ENCODE measurements at places on chromosomes 12 and 14. TPM values are rescaled to one million over a fixed set of nuclear protein-coding genes. Genes with fewer than 3 reads are reported as not detected.

The ZFHX2 gene
- total RNA-seq, result 1.8 TPM

- no peak for DNase-seq
- H3K4me1 ChIP-seq, result no peaks in the 10 kb centered on the region
- no peaks in the 10 kb centered on the region for H3K36me3 ChIP-seq
- no peak overlapping the region for H3K27ac ChIP-seq
- H3K4me3 ChIP-seq, result no peak overlapping the region
These were observed 121.2 kb downstream of the MIPOL1 start for GRCh38 chr14:37318938-37319337.

- H3K27ac ChIP-seq, result no peak overlapping the region
- no peak for DNase-seq
- H3K27me3 ChIP-seq, result no peaks in the 10 kb centered on the region
- peaks cover 13% of the 10 kb centered on the region for H3K36me3 ChIP-seq
- H3K4me1 ChIP-seq, result peaks cover 53% of the 10 kb centered on the region
These were observed 2.7 kb upstream of the SIVA1 start for GRCh38 chr14:104750056-104750752.

The PRPF39 gene
- total RNA-seq, result 57.1 TPM

DNA sequence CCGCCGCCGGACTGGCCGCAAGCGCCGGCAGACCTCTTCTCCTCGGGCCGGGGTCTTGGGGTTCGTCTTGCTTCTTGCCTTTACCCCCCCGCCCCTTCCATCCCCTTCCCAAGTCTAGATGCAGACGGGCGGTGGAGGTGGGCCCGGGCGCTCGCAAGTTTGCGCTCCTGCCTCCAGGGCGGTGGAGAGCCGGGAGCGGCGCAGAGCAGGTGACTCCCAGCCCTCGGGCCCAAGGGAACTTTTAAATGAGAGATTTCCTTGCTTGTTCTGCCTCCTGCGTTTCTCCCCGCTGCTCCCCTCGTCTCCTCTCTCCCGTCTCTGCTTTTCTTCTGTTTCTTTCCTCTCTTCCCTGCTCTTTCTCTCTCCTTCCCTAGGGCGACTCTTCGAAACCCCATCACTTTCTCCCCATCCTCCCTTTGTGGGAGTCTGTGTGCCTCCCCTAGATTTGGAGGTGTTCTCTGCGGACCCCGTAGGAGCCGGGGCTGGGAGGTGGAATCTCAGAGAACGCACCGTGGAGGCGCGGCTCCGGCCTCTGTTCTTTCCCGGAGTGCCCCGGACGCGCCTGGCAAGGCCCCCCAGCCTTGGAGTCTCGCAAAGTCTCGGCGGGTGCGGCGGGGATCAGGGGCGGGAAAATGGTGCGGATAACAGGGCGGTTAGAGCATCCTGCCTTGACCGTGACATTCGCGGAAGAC lies 114.7 kb upstream of the MYL2 start:
- DNase-seq, result no peak
- peaks cover 49% of the 10 kb centered on the region for H3K27me3 ChIP-seq
- H3K4me3 ChIP-seq, result peak overlapping the region; percentile 32
- no peak overlapping the region for H3K27ac ChIP-seq

DNA sequence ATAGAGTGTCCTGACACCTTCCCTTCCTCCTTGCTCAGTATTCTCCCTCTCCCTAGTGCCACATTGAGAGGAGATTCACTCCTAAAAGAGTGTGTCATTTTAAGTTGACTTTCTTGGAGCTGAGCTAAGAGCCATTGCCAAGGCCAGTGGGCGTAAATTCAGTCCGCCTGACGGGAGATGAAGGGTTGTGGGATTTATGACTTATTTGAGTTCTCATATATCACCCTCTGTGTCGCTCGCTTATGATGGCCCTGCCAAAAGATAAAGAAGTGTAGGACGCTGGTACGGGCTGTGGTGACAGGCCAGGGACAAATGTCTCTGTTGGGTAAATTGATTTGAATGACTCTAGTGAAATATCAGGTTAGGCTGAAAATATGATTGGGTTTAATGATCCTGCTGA lies 867.4 kb downstream of the NRXN3 start:
- H3K4me1 ChIP-seq, result no peaks in the 10 kb centered on the region
- H3K27me3 ChIP-seq, result no peaks in the 10 kb centered on the region
- no peak for DNase-seq

- no peaks in the 10 kb centered on the region for H3K36me3 ChIP-seq
- H3K27ac ChIP-seq, result no peak overlapping the region
- DNase-seq, result peak; percentile 43
- H3K27me3 ChIP-seq, result no peaks in the 10 kb centered on the region
- H3K4me1 ChIP-seq, result peaks cover 3% of the 10 kb centered on the region
- no peak overlapping the region for H3K4me3 ChIP-seq
These were observed 207.0 kb downstream of the SLC41A2 start for GRCh38 chr12:104751120-104751519.

GRCh38 chr12:49588721-49589516 lies 16.5 kb downstream of the FAM186B start:
- no peaks in the 10 kb centered on the region for H3K27me3 ChIP-seq
- no peak overlapping the region for H3K27ac ChIP-seq
- peaks cover 28% of the 10 kb centered on the region for H3K36me3 ChIP-seq
- H3K4me1 ChIP-seq, result no peaks in the 10 kb centered on the region
- DNase-seq, result no peak
- no peak overlapping the region for H3K4me3 ChIP-seq

DNA sequence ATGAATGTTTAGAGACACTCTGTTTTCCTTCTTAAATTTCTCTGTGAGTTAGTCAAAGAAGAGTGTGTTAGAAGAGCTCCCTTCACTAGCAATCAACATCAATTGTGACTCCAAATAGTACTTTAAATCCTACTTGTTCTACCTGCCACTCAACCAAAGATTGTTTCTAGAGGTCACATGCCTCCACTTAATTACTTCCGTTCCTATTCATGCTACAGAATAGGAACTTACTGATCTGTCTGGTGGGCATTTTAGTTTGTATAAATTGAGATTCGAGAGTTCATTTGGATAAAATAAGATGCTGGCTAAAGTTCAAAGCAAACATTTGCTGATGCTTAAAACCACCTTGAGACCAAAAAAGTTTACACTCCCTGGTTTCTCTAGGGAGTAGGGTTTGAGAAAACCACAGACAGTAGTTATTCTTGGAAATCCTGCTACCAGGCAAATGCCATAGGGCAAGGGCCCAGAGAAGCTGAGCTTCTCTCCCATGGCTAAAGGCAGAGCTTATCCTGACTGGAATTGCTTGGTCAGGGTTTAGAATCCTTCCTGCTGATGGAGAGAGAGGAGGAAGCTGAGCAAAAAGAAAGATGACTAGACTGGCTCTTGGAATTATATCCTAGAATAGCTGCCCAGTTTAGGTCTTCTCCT lies 389.6 kb upstream of the ATP2B1 start:
- no peaks in the 10 kb centered on the region for H3K27me3 ChIP-seq
- no peak overlapping the region for H3K4me3 ChIP-seq
- no peak for DNase-seq
- H3K4me1 ChIP-seq, result no peaks in the 10 kb centered on the region
- no peak overlapping the region for H3K27ac ChIP-seq

- no peaks in the 10 kb centered on the region for H3K36me3 ChIP-seq
- peaks cover 7% of the 10 kb centered on the region for H3K4me1 ChIP-seq
- no peak overlapping the region for H3K27ac ChIP-seq
- H3K4me3 ChIP-seq, result no peak overlapping the region
These were observed 101.5 kb downstream of the HELB start for GRCh38 chr12:66403746-66404145.

GRCh38 chr14:49692811-49693734 lies at the start of gene KLHDC1:
KLHDC1 (plus strand) TSS chr14:49693120; CDS start chr14:49693195, 75 bp downstream.
- H3K36me3 ChIP-seq, result peaks cover 3% of the 10 kb centered on the region
- peak; percentile 78 for DNase-seq
- H3K4me1 ChIP-seq, result peaks cover 16% of the 10 kb centered on the region
- H3K27ac ChIP-seq, result peak within 1 kb of the TSS; percentile 98

The DACT1 gene
- 42.6 TPM for total RNA-seq

DNA sequence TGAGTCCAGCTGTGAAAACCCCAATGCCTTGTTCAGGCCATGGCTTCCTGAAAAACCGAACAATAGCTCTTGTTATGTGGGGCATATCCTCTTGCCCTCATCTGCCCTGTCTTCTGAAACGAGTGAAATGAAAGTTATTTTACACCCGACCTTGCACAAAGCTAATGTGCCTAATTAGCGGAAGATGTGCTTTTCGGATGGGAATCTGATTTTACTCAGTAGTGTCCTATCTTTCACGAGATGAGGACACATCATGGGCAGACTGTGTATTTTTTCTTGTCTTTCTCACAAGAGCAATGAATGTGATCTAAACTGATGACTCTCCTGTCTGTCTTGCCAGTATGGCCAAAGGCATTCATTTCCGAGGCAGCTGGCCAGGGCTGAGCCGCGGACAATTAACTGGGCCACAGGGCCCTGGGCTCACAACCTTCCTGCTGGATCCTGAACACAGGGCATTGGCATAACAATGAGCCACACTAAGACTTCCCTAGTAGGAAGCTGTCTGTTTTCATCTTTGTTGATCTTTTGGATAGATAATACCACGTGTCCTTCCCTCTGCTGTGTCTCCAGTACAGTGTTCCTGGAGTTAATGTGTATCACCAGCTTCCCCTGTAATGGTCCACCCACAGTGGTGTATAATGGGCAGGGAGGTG lies 86.0 kb upstream of the HIF1A start:
- peak overlapping the region; percentile 29 for H3K27ac ChIP-seq
- H3K4me1 ChIP-seq, result peaks cover 17% of the 10 kb centered on the region
- H3K27me3 ChIP-seq, result peaks cover 2% of the 10 kb centered on the region
- DNase-seq, result peak; percentile 66

The OTX2 gene
- total RNA-seq, result 35.0 TPM

The MYO1A gene
- 0.28 TPM for total RNA-seq

- H3K36me3 ChIP-seq, result no peaks in the 10 kb centered on the region
- no peaks in the 10 kb centered on the region for H3K27me3 ChIP-seq
- no peaks in the 10 kb centered on the region for H3K4me1 ChIP-seq
- H3K27ac ChIP-seq, result no peak overlapping the region
These were observed 16.0 kb upstream of the SPATA7 start for GRCh38 chr14:88369496-88369895.

The LRP1 gene
- total RNA-seq, result 182 TPM

DNA sequence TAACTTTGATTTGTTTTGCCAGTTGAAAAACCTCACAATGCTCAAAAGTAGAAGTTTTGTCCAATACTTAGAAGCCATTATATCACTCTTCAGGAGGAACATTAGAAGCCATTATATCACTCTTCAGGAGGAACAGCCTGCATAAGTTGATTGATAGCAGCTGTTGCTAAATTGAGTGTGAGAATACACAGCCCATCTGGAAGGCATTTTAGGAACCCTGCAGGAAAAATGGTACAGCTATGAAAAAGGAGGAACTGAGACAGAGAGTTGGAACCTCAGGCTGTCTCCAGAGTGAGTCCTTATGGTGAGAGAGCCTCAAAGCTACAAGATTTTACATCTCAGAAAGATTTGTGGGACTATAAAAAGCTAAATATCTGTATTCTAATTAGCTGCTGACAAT lies 207.0 kb downstream of the MYRFL start:
- H3K4me1 ChIP-seq, result no peaks in the 10 kb centered on the region
- DNase-seq, result no peak
- no peaks in the 10 kb centered on the region for H3K27me3 ChIP-seq
- H3K4me3 ChIP-seq, result no peak overlapping the region

DNA sequence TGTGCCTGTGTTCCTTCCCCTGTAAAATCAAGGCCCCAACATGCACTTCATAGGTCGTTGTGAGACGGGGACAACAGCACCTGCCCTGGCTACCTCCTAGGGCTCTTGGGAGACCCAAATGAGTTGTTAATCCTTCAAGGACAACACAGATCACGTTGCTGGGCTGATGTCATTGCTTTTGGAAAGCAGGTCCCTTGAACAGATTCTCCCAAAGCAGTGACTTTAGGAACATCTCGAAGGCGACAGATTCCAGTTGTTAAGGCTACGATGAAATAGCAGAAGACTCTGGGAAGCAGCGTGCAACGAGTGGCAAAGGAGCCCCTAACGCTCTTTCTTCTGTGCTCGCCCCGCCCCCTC lies 26.2 kb upstream of the MAP1LC3B2 start:
- H3K4me3 ChIP-seq, result peak overlapping the region; percentile 77
- no peaks in the 10 kb centered on the region for H3K27me3 ChIP-seq
- DNase-seq, result no peak
- peak overlapping the region; percentile 96 for H3K27ac ChIP-seq

GRCh38 chr12:121223292-121224285 lies 13.7 kb downstream of the P2RX4 start:
- DNase-seq, result no peak
- H3K36me3 ChIP-seq, result peaks cover 24% of the 10 kb centered on the region
- no peak overlapping the region for H3K4me3 ChIP-seq
- H3K27me3 ChIP-seq, result no peaks in the 10 kb centered on the region

The LALBA gene
- not detected for total RNA-seq

GRCh38 chr14:87084908-87085307 lies 908.1 kb downstream of the GALC start:
- no peaks in the 10 kb centered on the region for H3K4me1 ChIP-seq
- H3K27me3 ChIP-seq, result no peaks in the 10 kb centered on the region
- no peak overlapping the region for H3K4me3 ChIP-seq
- no peak for DNase-seq
- no peaks in the 10 kb centered on the region for H3K36me3 ChIP-seq

The KLRK1 gene
- 10.1 TPM for total RNA-seq

The FAR2 gene
- 26.0 TPM for total RNA-seq

DNA sequence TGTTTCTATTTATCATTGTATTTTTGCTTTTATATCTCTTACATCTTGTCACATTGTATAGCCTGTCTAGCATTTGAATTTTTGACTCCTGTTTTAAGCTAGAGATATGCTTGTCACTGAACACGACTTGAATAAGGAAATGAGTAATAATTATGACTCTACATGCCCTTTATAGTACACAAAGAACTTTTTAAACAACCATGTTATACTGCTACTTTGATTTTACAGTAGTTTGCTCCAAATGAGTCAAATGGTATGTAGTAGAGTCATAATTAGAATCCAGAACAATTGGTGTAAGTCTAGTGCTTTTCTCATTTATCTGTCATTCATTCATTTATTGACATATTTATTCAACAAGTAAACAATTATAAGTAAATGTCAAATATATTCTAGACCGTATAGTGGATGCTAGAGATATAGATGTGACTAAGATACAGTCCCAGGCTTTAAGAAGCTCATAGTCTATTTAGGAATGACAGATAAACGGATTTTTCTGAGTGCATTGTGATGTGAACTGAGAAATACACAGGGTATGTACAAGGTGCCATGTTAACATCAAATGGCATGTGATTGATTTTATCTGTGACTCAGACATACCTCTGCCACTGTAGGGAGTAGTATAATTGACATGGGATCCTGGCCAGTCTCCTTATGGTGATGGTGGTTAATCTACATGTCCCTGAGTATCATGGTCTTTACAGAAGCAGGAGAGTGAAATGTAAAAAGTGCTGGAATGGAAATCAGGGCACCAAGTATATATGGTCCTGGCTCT lies 799.7 kb downstream of the DIO2 start:
- no peaks in the 10 kb centered on the region for H3K27me3 ChIP-seq
- no peak overlapping the region for H3K27ac ChIP-seq
- no peaks in the 10 kb centered on the region for H3K36me3 ChIP-seq
- no peaks in the 10 kb centered on the region for H3K4me1 ChIP-seq

The SAMD15 gene
- 10.3 TPM for total RNA-seq

The CFAP54 gene
- 21.3 TPM for total RNA-seq

Data from spinal cord (tissue), 10 donors.